ENCODE measurements at places on chromosomes 12 and 14.

- no peak for DNase-seq
These were observed 102.7 kb downstream of the LRRIQ1 start for GRCh38 chr12:85138833-85139232.

GRCh38 chr12:68844788-68845695, 37.1 kb downstream of the MDM2 start:
- no peak for DNase-seq

DNA sequence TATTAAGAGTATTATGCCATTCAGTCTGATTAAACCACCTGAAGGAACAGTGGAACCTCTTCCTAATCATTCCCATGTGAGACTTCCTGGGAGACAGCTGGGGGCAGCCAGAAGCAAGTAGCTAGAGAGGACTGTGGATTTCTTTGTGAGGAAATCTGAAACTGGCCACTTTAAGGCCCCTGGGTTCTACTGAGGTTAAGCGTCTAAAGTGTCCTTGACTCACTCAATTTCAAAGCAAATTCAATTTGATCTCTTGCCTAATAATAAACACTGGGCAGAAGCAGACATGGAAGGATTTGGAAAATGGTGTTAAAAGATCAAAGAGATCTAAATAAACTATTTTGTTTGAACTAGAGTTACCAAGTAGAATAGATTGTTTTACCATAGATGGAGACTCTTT, 909.9 kb downstream of the NRXN3 start:
- no peak for DNase-seq

GRCh38 chr12:113347-113746, 46.8 kb downstream of the IQSEC3 start:
- no peak for DNase-seq

DNA sequence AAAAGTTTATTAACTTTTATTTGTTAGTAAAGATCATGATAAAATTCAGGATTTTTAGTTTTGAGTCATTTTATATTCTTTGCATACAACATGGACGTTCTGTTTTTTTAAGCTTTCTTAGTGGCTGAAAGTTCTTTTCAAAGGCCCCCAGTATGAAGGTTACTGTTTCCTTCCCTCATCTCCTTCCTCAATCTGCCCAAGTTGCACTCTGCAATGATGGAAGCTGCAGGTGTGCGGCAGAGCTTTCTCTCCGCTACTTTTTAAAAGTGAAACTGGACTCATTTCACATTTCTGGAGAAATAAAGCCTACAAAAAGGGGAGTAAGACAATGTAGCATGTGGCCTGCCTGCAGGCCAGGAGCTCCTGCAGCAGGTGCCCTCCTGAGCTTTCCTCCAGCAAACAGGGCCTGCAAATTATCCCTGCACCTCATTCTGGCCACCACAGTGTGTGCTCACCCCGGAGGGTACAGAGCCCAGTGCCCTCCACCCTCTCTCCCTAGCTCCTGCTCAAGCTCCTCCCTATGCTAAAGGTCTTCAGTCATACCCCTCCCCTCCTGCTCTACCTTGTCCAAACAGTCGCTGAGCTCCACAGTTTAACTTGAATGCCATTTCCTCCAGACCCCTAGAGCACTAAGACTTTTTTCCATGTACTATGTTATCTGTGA, 78.9 kb downstream of the SETD3 start:
- no peak for DNase-seq

GRCh38 chr14:103867523-103867953, 20.2 kb upstream of the PPP1R13B start:
- no peak for DNase-seq

GRCh38 chr14:92209141-92209540, 87.4 kb downstream of the CPSF2 start:
- no peak for DNase-seq

- DNase-seq = no peak
These were observed 5.1 kb downstream of the TBK1 start for GRCh38 chr12:64457032-64457431.

GRCh38 chr12:55745361-55746173, 2.6 kb downstream of the GDF11 start:
- no peak for DNase-seq

- DNase-seq = no peak
These were observed 92.4 kb downstream of the TMTC1 start for GRCh38 chr12:29691161-29691854.

DNA sequence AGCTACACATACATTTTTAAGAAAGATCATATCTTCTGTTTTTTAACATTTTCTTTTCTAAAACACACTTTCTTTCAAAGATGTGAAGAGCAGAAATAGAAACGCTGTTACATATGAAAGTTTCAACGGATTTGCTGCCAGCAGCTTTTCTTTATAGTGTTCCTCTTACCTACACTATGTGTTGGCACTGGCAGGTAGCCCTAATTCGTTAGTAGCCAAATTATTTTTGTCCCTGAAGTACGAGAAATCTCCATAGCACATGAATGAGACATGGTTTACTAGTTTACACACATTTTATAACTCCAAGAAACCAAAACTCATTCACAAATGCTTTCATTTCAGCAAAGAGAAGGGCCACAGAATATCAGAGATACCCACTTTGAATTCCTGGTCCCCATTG, 6.6 kb downstream of the SOX5 start:
- DNase-seq = no peak

GRCh38 chr14:21070610-21071224, 613 bp downstream of the ARHGEF40 start:
- no peak for DNase-seq

DNA sequence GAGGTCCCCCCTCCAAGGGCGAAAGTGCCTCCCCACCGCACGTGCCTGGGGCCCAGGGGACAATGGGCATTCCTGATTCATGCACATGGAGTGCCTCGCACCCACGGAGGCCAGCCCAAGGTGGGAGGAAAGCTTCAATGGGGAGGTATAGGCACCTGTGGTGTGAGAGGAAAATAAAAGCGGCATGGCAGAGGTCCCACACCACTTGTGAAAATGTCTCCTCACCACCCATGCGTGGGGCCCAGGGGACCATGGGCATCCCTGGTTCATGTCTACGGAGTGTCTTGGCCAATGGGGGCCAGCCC, 384.7 kb downstream of the ALG10 start:
- no peak for DNase-seq

DNA sequence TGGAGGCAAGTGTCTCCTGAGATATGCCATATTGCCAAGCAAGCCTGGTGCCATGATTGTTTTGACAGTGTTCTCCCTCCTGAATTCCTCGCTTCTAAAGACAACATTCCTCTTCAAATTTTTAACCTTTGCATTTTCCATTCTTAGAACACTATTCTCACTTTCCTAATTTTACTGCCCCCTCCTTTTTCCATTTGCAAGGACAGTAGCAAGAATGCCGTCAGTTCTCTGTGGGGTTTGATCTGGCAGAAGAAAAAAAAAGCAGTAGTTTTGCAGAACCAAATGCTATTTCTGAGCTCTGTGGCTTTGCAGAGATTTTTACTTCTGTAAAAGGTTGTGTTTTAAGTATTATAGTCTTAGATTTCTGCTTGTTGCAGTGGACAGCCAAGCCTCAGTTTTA, 295.2 kb downstream of the NUAK1 start:
- no peak for DNase-seq

DNA sequence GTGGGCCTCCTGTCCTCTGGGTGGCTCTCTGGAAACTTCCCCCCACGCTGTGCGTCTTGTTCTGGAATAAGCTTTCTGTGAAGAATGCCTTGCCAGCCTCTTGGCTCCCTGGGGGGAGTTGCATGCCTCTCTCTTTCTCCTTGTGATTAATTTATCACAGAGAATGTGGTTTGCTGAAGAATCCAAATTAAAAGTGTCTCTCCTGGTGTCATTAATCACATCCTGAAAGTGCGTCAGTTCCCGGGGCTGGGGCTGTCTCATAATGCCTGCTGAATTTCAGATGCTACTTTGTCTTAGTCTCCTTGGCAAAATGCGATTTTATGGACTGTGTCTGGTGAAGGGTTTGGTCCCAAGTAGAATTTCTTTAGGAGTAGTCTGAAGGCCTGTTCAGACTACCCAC, 787.7 kb upstream of the TMEM132C start:
- no peak for DNase-seq

DNA sequence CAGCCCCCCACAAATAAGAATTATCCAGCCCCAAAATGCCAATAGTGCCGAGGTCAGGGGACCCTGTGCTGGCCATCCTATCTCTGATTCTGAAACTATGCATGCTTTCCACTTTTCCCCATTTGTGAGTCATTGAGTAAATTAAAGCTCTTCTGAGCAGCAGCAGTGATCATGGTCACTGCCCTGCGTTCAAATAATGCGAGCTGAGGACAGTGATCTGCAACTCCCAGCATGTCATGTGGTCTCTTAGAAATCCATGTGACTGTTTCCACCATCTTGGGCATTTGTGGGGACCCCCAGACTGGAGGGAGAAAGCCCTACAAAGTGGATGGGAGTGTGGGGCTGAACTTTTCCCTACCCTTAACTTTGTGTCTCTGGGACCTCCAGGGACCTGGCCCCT, 53.8 kb downstream of the C14orf132 start:
- no peak for DNase-seq

DNA sequence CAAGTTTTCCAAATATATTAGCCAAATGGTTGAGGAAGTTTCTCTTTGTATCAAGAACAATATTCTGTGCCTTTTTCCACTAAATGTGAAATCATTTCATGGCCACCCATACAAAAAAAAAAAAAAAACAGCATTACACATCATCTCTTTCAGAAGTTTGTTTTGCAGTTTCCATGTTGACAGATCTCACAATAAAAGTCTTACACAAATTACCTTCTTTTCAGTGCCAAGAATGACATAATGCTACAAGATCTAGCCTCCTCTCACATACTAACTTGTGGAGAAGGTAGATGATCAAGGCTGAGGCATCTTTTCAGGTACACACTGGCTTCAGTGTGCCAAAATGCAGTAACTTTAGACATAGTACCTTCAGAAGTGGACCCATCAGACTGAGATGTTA, 35.3 kb downstream of the PRKD1 start:
- no peak for DNase-seq

Data from NCI-H2081 treated with DMSO at 0.1 percent for 48 hours (cell line).